Right renal cortex interstitium (tissue), 3 donors: ENCODE measurements at places on chromosomes 5 and 9.

DNA sequence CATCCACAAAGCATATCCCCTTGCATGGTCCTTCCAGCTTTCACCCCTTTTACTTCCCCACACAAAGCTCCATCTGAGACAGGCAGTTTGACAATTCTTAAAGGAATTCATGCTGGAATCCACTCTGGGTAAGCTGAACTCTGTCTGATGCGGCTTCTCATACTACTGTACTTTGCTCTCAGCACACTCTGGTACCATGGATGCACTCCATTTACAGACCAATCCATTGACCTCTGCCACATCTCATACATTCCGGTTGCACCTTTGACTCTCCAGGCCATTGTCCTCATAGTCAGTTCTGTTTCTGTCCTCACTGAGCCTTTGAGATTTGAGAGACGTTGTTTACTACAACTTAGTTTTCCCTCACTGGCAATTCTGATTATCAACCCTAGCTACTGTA lies 12.2 kb downstream of the SPATA9 start:
- DNase-seq: no peak

GRCh38 chr5:128644863-128645262 lies 106.8 kb upstream of the FBN2 start:
- DNase-seq: no peak

GRCh38 chr5:175683921-175684320 lies 26.1 kb downstream of the HRH2 start:
- no peak for DNase-seq

- DNase-seq: no peak
These were observed 30.0 kb upstream of the GLRX start for GRCh38 chr5:95852567-95852966.

- no peak for DNase-seq
These were observed 12.2 kb downstream of the TNIP1 start for GRCh38 chr5:151068433-151069197.
